ENCODE measurements at places on chromosomes 3 and 15.
A peak's percentile ranks its signal among the peaks of the same experiment; 100 is the strongest.

- no peak for DNase-seq
Observed at GRCh38 chr3:61560517-61561373, 626 bp upstream of the PTPRG start.

DNA sequence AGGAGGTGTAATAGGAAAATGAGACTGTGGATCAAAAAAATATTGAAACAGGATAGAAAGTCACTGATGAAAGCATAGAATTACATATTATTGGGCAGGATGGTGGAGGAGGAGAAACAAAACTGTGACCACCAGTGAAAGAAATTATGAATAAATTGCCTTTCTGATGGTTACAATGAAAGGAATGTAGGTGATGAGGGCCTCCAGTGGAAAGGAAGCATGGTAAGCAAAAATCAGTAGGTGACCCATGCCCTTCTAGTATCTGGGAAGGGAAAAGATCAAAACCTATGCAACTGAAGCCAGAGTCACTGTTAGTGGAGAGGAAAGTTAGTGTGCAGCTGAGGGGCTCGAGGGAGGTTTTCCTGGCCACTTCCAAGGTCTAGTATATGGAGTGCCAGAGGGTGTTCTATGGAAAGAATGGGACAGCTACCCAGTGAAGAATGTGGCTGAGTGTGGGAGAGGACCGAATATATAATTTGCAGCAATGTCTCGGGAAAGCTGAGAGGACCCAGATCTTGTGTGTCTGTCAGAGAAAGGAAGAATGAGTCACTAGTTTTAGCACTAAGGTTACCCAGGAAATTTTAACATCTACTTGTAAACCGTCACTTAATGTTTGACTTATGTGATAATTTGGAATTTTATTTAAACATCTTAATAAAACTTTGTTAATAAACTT lies 146.2 kb downstream of the NFKBIZ start:
- no peak for DNase-seq

DNA sequence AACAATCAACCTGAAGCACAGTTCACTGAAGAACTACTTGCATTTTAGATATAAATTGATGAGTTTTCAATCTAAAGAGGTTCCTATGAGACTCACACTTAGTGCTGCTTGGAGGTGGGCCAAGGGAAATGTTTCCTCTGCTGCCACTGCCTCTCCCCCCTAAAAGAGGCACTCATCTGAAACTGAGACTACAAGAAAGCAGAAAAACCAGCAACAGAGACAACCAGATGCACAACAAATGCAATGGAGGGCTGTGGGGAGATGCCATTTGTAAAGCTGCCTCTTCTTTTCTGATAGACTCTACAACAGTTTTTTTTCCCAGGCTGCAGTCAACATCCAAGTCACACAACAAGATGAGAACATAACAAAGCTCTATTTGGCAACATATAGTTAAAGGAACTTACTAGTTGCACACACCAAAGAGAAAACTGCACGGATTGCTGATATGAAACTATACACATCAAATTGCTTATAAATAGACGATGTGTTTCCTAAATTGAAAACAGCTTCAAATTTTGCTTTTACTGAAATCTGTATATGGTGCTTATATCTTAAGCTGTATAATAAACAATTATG lies 11.0 kb downstream of the TSPAN3 start:
- DNase-seq = no peak

GRCh38 chr3:73207946-73208440 lies 146.5 kb downstream of the EBLN2 start:
- no peak for DNase-seq

DNA sequence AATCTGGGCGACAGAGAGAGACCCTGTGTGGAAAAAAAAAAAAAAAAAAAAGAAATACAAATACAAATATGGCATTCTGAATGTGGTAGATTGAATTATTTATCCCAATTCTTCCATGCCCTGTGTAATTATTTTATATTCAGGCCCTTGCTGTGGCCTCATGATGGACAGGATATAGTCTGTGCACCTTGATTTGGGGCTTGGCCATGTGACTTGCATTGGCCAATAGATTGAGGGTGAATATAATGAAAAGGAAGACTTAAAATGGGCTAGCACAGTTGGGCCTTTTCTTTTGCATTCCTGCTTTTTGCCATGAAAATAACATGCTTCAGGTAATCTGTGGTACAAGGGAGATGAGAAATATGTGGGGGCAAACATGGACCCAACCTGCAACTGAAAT lies 27.1 kb upstream of the IGF2BP2 start:
- DNase-seq = no peak

GRCh38 chr3:102483556-102483955 lies 48.7 kb downstream of the ZPLD1 start:
- no peak for DNase-seq

GRCh38 chr15:68407886-68408881 lies 23.8 kb downstream of the ITGA11 start:
- DNase-seq = no peak

GRCh38 chr3:52182196-52182595 lies 15.8 kb upstream of the ALAS1 start:
- no peak for DNase-seq

- DNase-seq = no peak
Observed at GRCh38 chr3:81164806-81165205, 596.6 kb downstream of the GBE1 start.

GRCh38 chr3:100210772-100211135 lies 50.0 kb upstream of the TBC1D23 start:
- DNase-seq = no peak

DNA sequence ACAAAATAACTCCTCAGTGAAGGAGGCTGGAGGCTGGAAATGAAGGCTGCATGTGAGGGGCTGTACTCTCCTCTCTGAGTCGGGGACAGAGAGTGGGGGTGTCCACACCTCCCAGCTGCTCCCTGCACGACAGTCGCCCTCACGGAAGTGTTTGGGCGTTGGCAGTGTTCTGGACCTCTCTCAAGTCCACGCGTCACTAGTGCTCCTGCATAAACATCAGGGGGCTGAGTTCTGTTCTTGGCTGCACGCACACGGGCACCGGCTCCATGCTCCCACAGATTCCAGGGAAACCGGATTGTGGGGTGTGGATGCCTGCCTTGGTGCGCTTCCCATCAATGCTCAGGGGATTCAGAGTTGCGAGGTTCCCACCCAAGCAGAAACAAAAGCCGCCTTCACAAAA lies 7.4 kb downstream of the RASGRF1 start:
- no peak for DNase-seq

GRCh38 chr15:39624806-39625205 lies 43.9 kb downstream of the THBS1 start:
- peak; percentile 53 for DNase-seq

- no peak for DNase-seq
Observed at GRCh38 chr15:66154581-66154980, 99.0 kb downstream of the MEGF11 start.

- DNase-seq = no peak
Observed at GRCh38 chr3:50008931-50009330, 69.0 kb downstream of the RBM6 start.

- DNase-seq = no peak
Observed at GRCh38 chr3:38717355-38718240, 68.1 kb upstream of the SCN5A start.

DNA sequence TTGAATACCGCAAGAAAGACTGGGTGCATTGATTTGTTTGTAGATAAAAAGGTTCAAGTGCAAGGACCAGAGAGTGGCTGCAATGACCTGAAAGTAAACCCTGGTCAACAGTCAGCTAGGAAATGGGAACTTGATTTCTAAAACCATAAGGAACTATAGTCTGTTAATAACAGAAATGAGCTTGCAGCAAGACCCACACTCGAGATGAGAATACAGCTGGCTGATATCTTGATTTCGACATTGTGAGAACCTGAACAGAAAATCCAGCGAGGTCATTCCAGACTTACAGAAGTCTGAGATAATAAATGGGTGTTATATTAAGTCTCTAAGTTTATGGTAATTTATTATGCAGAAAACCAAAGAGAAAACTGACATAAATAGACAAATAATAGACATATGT lies 177.3 kb downstream of the NFKBIZ start:
- DNase-seq = no peak

GRCh38 chr3:66748175-66748876 lies 247.5 kb upstream of the LRIG1 start:
- no peak for DNase-seq

All from stimulated activated CD8-positive, alpha-beta memory T cell treated with anti-CD3 and anti-CD28 coated beads, Interleukin-4, amount 100 ng/mL, for 1 hour (primary cell).